Activated CD8-positive, alpha-beta T cell treated with anti-CD3 and anti-CD28 coated beads for 36 hours (primary cell): ENCODE measurements at places on chromosomes 12 and 14. TPM values are rescaled to one million over a fixed set of nuclear protein-coding genes. Genes with fewer than 3 reads are reported as not detected.

The BRF1 gene
- total RNA-seq, result 25.3 TPM

The MMP14 gene
- 1.9 TPM for total RNA-seq

The NGB gene
- total RNA-seq, result not detected

The CSRNP2 gene
- total RNA-seq, result 9.6 TPM

The PUS1 gene
- total RNA-seq, result 71.7 TPM

The TPH2 gene
- total RNA-seq, result not detected

The ADGRD1 gene
- 0.27 TPM for total RNA-seq

The PZP gene
- total RNA-seq, result not detected

The CCDC198 gene
- not detected for total RNA-seq

The FLRT2 gene
- total RNA-seq, result not detected

The ZFC3H1 gene
- 58.4 TPM for total RNA-seq

The GPR132 gene
- total RNA-seq, result 15.1 TPM

DNA sequence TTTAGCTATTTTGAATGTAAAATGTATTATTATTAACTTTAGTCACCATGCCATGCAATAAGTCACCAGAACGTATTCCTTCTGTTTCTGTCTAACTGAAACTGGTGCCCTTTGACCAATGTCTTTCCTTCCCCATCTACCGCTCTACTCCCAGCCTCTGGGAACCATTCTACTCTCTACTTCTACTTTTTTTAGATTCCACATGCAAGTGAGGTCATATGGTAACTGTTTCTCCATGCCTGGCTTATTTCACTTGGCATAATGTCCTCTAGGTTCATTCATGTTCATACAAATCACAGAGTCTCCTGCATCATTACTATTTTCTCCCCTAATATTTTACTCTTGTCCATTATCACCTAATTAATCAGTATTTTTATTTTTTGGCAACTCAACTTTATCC is 160.1 kb downstream of the TMX1 start:
- peaks cover 14% of the 10 kb centered on the region for H3K27me3 ChIP-seq
- H3K4me3 ChIP-seq, result no peak overlapping the region
- no peaks in the 10 kb centered on the region for H3K36me3 ChIP-seq
- no peak overlapping the region for H3K27ac ChIP-seq

DNA sequence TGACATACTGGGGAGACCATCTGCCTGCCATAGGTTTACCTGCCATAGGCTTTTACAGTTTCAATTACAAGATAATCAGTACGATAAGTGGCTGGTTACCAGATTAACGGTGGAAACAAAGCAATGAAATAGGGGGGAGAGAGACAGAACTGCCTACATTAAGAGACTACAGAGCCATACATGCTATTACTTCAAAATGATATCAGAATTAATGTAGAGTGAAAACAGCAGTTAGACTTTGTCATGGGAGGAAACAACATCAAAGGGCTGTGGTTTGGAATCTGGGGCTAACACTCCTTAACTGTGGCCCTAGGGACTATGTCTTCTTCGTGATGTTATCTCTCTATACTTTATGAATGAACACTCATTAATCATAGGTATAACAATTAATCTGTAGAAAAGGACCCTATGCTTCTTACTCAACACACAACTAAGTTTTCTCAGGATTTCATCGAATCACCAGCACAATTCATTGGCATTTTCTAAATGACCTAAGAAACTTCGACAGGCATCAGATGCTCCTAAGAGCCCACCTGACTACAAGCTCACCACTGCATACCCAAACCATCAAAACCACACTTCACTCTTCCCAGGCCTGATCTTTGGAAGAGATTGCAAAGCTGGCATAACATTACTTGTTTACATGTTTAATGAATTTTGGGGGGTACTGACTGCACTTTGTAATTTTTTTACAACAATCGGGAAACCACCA is 475.6 kb upstream of the SOX5 start:
- peaks cover 2% of the 10 kb centered on the region for H3K27me3 ChIP-seq
- H3K4me3 ChIP-seq, result no peak overlapping the region
- peaks cover 11% of the 10 kb centered on the region for H3K4me1 ChIP-seq
- peak; percentile 4 for DNase-seq
- no peaks in the 10 kb centered on the region for H3K36me3 ChIP-seq
- H3K27ac ChIP-seq, result no peak overlapping the region

GRCh38 chr12:31589598-31589903 is 1.4 kb downstream of the DENND5B start:
- peaks cover 47% of the 10 kb centered on the region for H3K27me3 ChIP-seq
- DNase-seq, result peak; percentile 69
- no peaks in the 10 kb centered on the region for H3K36me3 ChIP-seq
- no peak overlapping the region for H3K27ac ChIP-seq

DNA sequence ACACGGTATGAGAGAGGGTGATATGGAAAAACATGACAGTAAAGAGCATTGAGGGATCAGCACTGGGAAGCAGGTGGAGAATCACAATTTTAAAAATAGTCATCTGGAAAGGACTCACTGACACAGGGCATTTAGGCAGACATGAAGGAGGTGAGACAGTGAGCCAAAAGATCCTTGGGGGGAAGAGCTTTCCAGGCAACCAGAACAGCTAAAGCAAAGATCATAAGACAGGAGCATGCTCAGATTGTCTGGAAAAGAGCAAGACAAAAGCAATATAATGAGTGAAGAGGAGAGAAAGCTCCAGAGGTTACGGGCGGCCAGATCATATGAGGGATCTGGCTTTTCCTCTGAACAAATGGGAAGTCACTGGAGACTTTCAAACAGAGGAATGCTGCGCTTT is 63.9 kb downstream of the DENND5B start:
- no peak overlapping the region for H3K4me3 ChIP-seq
- H3K36me3 ChIP-seq, result no peaks in the 10 kb centered on the region
- no peak for DNase-seq
- H3K4me1 ChIP-seq, result no peaks in the 10 kb centered on the region
- H3K27me3 ChIP-seq, result peaks cover 5% of the 10 kb centered on the region

GRCh38 chr14:65588426-65589140 is 176.1 kb downstream of the FUT8 start:
- DNase-seq, result no peak
- H3K27me3 ChIP-seq, result no peaks in the 10 kb centered on the region
- H3K4me3 ChIP-seq, result no peak overlapping the region
- H3K27ac ChIP-seq, result no peak overlapping the region

DNA sequence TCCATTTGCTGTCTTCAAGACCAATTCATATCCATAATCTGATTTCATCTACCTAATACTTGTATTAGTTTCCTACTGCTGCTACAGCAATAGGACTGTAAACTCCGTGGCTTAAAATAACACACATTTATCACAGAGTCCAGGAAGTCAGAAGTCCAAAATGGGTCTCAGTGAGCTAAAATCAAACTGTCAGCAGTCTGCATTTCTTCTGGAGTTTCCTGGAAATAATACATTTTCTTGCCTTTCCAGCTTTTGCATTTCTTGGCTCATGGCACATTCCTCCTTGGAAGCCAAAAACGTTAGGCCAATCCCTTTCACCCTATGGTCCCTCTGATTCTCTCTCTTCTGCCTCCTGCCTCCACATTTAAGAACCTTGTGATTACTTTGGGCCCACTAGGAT is 239.8 kb downstream of the PRKD1 start:
- no peaks in the 10 kb centered on the region for H3K36me3 ChIP-seq
- no peaks in the 10 kb centered on the region for H3K27me3 ChIP-seq
- no peak overlapping the region for H3K4me3 ChIP-seq
- no peak for DNase-seq

- H3K27ac ChIP-seq, result no peak overlapping the region
- H3K27me3 ChIP-seq, result no peaks in the 10 kb centered on the region
- H3K4me3 ChIP-seq, result no peak overlapping the region
- peaks cover 21% of the 10 kb centered on the region for H3K36me3 ChIP-seq
- no peak for DNase-seq
- H3K4me1 ChIP-seq, result peaks cover 34% of the 10 kb centered on the region
Measured at GRCh38 chr12:92544322-92544721, 158.5 kb upstream of the PLEKHG7 start.

DNA sequence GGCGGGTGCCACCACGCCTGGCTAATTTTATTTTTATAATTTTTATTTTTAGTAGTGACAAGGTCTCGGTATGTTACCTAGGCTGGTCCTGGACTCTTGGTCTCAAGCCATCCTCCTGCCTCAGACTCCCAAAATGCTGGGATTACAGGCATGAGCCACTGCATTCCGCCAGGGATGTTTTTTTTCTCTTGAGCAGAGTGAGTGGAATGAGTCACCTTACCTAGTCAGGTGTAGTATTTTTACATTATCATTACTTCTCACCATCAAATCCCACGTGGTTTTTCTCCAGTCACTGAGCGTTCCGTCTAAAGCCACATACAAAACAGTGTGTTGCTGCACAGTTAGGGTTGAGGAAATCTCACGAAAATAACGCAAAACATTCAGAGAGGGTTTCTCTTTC is 870 bp upstream of the TBPL2 start:
- no peak overlapping the region for H3K4me3 ChIP-seq
- no peaks in the 10 kb centered on the region for H3K36me3 ChIP-seq
- H3K27ac ChIP-seq, result no peak overlapping the region
- DNase-seq, result no peak
- H3K27me3 ChIP-seq, result no peaks in the 10 kb centered on the region

GRCh38 chr14:99213101-99213500 is 58.9 kb downstream of the BCL11B start:
- H3K4me1 ChIP-seq, result peaks cover 96% of the 10 kb centered on the region
- peak overlapping the region; percentile 64 for H3K4me3 ChIP-seq
- no peaks in the 10 kb centered on the region for H3K27me3 ChIP-seq

GRCh38 chr14:23097786-23098185 is 2.5 kb downstream of the C14orf119 start:
- no peak overlapping the region for H3K4me3 ChIP-seq
- no peaks in the 10 kb centered on the region for H3K27me3 ChIP-seq
- H3K36me3 ChIP-seq, result peaks cover 31% of the 10 kb centered on the region
- no peak overlapping the region for H3K27ac ChIP-seq
- DNase-seq, result no peak

DNA sequence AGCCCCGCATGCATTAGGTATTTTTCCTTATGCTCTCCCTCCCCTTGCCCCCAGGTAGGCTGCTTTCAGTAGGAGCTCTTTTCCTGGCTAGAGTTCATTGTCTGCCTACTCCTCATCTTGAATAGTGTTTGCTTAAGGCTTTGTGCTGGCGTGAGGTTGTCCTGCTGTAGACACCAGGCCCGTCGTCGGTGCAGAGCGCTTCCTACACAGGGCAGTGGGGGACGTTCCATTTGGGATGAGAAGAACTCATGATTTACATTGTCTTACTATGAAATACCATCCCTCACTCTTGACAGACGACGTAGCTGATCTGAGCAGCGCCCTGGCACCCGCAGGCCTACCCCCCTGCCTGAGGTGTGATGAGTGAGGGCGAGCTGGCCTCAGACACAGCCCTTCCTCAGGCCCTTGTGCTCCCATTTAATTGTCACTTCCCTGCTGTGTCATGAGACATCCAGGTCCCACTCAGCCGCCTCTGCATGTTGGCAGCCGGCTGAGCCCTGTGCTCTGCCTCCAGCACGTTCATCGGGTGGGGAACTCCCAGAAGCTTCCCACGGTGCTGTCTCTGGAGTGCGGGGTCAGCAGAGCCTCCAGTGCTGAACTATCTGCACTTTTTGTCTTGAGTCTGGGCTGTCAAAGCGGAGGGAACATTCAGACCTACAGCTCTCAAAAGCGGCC is 76.0 kb downstream of the WDR20 start:
- H3K36me3 ChIP-seq, result no peaks in the 10 kb centered on the region
- DNase-seq, result no peak

DNA sequence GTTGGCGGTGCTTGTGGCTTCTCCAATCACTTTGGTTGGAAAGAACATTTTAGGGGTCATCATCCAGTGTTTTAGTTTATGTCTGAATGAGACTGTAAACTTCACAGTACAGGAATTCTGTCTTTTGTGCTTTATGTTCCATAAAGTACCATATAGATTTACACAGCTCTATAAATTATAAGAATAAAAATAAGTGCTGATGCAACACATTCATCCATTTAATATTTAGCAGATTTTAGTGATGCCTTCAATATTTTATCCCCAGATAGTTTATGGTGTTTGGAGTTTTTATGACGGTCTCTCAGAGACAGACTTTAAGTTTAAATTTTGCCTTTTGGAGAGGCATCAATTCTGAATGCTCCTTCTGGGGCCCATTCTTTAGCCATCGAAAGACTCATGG is 385.2 kb downstream of the ATP23 start:
- no peaks in the 10 kb centered on the region for H3K36me3 ChIP-seq
- no peak overlapping the region for H3K27ac ChIP-seq
- no peaks in the 10 kb centered on the region for H3K27me3 ChIP-seq
- H3K4me3 ChIP-seq, result no peak overlapping the region
- H3K4me1 ChIP-seq, result no peaks in the 10 kb centered on the region
- no peak for DNase-seq

GRCh38 chr14:75168586-75169335 is 7.7 kb downstream of the TMED10 start:
- H3K4me1 ChIP-seq, result peaks cover 74% of the 10 kb centered on the region
- H3K36me3 ChIP-seq, result peaks cover 5% of the 10 kb centered on the region
- no peak overlapping the region for H3K27ac ChIP-seq
- no peak for DNase-seq
- H3K27me3 ChIP-seq, result no peaks in the 10 kb centered on the region
- no peak overlapping the region for H3K4me3 ChIP-seq

DNA sequence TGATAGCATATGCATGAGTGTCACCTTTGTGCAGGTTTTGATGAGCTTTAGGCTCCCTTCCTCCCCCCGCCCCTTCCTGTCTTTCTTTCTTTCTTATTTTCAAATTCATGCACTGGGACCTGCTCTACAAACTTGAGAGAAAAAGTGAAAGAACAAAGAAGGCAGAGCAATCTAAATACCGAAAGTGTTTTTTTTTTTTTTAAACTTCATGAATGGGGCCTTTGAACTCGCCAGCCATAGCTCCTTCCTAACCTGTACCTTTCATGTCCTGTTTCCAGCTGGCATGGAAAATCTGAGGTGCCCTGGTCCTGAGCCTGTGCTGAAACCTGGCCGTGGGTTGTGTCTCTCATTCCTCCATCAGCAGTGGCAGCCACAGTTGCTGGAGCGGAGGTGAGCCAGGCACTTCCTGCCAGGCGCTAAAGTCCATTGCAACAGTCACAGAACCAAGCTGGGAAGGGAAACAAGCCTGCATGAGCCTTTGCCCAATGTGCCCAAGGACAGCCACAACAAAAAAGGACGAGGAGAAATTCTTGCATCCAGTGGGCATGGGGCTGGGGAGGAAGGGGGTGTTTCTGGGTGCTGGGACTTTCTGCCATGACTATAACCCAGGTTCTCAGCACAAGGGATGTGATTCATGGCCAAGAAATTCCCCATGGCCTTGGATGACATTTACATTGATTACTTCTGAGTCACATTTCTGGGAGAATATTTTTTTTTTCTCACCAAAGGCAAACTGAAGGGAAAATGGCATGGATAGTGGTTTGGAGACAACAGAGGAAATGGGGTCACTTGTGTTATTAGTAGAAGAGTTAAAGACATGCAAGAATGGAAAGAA is 102.7 kb downstream of the TMEM30B start:
- H3K4me1 ChIP-seq, result peaks cover 32% of the 10 kb centered on the region
- H3K27ac ChIP-seq, result peak overlapping the region; percentile 69
